ENCODE measurements at places on chromosomes 2 and 18.

GRCh38 chr18:25335062-25335461 is 16.9 kb downstream of the ZNF521 start:
- no peak for DNase-seq

DNA sequence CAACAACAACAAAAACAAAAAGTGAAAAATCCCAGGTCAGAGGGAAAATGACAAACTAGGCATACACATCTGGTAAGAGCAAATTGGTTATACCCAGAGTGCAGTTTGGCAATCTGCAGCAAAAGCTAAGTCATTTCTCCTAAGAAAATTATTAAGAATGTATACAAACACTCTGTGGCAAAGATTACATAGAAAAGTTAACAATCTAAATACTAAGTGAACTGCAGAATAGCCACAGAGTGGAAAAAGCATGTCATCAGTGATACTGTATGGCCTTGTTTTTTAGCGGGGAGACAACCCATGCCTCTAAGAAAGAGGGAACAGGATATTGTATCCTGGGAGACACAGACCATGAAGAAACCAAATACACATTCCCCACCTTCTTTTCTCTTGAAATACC is 136.0 kb upstream of the ITGB6 start:
- DNase-seq: no peak

DNA sequence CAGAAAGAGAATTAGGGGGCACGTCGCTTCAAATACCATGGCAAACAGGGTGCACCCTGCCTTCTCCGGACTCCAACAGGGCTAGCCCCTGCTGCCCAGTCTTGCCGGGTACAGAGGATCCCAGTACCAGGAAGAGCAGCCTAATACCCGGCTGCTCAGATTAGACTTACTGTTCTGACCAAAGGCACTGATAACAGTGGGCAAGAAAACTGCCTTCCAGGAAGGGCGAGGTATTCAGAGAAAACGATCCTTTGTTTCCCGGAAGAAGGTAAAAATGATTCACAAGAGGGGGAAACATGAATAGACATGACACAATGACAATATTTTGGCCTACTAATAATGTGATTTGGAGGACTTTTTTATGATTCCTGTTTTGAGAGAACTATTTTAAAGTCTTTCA is 99.9 kb downstream of the SS18 start:
- no peak for DNase-seq

DNA sequence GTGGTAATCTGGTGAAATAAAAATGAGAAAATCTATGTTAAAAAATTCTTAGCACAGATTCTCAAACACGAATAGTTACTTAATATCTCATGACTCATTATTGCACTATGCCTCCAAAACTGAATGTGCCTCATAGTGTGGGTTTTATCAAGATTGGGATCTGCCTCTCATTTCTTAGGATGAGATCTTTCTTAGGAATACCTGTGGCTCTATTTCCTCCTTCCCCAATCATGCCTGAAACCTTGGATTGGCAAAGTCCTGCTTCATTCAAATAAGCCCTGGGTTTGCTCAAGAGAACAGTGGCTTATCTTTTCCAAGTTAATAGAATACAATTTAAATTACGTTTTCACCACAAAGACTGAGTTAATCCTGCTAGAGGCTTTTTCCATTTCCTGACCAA is 100.3 kb downstream of the DPP10 start:
- no peak for DNase-seq

DNA sequence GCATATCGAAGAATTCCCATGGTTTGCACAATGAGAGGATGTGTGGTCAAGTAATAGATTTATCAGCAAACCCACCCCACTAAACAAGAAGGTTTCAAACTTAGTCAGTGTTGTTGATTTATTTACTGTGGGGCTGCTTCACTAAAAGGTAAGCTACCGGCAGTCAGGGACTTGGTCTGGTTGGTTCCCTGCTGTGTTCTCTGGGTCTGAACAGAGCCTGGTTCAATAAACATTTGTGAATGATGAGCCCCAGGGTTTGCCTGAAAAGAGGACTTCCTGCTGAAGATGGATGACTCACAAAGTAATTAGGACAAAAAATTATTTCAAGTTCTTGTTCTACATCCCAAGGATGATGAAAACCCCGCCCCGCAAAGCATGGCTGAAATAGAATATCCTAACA is 108.3 kb downstream of the SPP2 start:
- DNase-seq: no peak

DNA sequence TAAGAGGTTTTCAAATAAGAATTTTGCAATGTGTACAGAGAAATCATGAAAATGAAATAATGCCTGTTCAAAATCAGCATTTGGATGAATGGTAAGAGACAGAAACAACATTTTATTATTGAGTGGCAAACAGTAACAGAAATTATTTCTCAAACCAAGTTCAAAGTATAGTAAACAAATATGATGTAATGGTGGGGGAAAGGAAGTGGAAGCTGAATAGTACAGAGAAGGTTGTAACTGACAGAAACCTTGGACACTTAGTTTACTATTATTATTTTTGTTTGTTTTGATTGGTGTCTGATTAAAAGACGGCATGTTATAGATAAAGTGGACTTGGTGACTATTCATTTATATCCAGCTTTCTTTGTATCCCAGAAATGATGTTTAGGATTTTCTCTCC is 1637.4 kb upstream of the ACVR2A start:
- no peak for DNase-seq

DNA sequence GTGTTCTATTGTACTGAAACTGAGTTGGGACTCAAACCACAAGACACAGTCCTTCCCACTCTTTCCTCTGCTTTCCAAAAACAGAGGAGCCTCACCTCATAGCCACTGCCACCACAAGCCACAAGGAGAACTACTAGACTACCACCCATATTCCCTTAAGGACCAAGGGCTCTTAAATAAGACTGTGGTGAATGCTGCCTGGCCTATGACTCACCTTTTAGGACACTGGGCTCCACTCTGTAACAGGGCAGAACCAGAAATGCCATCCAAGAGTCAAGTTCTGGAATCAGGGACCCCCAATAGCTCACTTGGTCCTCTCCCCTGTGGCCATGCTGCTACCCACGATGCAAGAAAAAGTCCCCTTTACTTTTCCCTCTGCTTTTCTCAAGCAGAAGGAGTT is 851.4 kb downstream of the BCL11A start:
- DNase-seq: no peak

DNA sequence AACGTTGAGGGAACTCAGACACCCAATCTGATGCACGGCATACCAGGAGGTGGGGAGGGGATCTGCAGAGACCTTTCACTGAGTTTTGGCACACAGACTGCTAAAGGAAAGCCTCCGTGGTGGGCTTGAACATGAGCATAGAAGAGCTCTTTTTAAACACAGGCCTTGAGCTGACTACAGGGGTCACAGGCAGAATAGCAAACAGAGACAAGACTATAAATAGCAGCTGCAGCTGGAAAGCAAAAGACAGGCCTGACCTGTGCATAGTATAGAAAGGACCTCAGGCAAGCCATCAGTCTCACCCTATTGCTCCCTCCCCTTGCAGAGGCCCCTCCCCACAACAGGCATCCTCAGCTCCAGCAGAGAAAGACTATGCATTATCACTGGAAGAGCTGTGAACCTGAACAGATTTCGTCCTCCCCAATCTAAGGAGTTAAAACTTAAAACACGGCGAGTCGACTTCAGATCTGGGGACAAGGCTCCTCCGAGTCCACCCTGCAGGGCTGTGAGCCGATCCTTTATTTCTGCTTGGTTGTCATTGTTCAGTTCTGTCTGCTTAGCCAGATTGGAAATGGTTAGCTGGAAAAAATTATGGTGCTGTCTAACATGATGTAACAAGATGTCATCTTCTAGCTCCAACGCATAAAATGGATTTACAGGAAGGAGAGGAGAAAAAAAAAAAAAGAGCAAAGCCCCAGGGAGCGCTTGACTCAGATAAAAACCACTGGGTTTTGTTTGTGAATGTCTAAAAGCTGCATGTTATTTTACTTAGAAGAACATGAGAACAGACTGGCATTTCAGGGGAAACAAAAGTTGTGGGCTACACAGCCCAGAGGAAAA is 25.2 kb upstream of the LCLAT1 start:
- DNase-seq: no peak

- DNase-seq: no peak
Observed at GRCh38 chr2:10415640-10416039, 32.5 kb downstream of the ODC1 start.

DNA sequence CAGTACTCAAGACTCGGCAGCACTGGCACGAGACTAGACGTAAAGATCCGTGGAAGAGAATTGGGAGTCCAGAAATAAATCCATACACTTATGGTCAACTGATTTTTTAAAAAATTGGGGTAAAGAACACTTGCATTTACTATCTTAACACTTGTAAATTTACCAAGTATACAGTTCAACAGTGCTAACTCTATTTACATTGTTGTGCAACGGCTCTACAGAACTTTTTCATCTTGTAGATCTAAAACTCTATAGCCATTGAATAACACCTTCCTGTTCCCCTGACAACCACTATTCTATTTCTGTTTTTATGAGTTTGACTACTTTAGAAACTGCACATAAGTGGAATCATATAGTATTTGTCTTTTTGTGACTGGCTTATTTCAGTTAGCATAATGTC is 129.4 kb upstream of the SP3 start:
- no peak for DNase-seq

GRCh38 chr2:226247289-226248275 is 552.0 kb downstream of the IRS1 start:
- no peak for DNase-seq

- DNase-seq: no peak
Observed at GRCh38 chr2:180970016-180970415, 10.4 kb upstream of the UBE2E3 start.

GRCh38 chr2:166068981-166069380 is 58.8 kb downstream of the SCN1A start:
- no peak for DNase-seq

DNA sequence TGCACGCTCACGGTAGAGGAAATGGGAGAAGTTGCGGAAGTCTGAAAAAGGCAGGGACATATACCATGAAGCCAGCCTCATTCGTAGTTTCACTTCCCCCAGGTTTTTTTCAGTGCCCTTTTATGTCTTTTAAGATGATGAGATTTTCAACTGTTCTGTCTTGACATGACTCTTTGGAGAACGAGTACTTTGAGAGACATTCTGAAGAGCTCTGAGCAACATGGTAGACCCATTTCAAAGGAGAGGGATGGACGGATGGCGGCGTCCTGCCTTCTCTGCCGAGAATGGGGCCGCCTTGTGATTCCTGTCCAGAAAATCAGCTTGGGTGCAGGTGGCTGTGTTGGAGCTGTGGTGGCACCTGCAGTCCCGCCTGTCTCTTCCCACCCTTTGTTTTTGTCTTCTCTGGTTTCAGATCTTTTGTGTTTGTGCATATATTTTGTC is 41.7 kb downstream of the SH3BP4 start:
- peak; percentile 71 for DNase-seq

DNA sequence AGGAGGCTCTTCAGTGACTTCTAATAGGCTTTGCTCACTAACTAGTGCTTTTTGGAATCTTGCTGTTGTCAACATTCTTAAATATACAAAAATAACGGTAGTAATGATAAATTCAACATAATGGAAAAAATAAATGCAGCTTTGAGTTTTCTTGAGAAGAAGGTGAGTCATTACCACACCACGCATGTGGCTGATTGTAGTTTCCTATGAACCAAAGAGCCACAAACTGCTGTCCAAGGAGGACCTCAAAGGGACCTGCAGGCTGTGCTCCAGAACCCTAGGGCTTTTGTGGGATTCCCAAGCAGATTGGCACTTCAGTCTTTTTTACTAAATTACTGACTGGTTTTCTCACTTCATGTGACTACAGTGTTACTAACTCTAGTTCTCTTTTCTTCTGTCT is 66.7 kb downstream of the TPGS2 start:
- no peak for DNase-seq

DNA sequence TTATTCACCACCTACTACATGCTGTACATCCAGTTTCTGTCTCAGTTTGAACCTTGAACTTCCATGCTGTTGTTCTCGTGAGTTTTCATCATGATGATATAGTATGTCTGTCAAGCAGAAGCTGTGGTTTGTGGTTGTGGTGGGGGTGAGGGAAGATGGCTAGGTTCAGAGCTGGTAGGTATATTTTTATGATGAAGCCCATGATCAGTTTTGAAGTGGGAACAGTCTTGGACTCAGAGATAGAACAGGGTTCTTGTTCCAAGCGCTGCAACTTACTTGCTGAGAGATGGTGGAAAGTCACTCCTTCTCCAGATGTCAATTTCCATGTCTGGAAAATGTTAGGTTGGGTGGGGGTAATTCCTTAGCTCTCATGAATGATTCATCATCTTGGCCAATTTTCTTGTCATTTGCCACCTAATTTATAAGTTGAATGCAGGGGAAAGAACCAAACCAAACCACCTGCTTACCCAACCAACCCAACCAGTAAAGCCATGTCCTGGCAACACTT is 21.6 kb downstream of the PMAIP1 start:
- DNase-seq: peak; percentile 72

GRCh38 chr2:238117199-238118154 is 17.3 kb downstream of the ESPNL start:
- no peak for DNase-seq

DNA sequence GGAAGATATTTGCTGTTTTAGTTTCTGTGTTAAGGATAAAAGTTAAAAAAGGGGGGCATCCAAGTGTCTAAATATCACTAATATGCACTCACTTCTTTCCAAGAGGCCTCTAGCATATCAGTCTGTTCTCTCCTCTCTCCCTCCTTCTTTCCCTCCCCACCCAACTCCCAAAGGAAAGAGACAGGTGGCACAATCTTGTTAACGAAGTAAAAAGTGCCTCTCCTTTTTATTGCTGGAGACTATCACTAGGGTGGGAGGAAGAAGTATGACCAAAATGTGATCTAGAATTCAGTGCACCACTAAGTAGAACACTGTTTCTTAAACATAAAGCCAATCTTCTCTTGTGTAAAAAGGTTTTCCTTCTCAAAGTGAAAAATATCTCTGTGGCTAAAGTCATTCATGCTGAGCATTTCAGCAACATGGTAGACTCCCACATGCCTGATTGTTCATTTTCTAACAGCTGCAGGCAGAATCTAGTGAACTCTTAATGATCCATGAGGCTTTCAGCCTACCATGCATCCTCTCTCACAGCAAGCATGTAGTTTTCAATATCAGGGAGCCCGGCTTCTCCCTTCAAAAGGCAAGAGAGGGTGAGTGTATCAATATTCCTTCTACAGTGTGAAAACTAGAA is 39.5 kb downstream of the RNU4ATAC start:
- DNase-seq: no peak

GRCh38 chr18:35029103-35029502 is 12.1 kb upstream of the MAPRE2 start:
- no peak for DNase-seq

DNA sequence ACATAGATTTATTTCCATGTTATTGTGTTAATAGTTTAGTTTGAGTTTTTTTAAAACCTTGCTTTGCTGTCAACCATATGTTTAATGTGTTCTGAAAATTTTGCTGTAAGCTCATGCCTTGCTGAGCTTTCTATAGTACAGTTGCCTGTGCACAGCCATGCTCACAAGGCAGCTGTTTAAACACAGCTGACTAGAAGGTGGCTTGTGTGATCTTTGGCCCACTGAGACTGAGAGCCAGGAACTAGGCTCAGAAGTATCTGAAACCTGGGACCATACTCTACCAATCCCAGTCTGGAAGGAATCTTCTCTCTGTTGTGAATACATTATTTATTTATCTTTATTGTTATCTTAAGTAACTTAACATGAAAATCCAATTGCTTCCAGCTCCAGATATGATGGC is 350.5 kb downstream of the KIAA1328 start:
- DNase-seq: no peak

Data from suppressor macrophage (primary cell).